ENCODE measurements at places on chromosomes 13 and 19.

DNA sequence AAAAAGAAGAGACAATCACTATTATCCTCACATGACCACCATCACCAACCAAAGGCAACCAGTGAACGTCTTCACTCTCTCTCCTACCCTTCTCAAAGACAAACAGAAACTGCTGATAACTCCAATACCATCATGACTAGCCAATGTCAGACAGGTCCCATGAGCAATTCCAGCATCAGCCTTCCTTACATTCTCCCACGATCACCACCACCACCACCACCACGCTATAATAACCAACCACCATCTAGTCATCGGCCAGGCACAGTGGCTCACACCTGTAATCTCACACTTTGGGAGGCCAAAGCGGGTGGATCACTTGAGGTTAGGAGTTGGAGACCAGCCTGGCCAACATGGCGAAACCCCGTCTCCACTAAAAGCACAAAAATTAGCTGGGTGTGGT is 3.9 kb downstream of the MYO1F start:
- no peak for DNase-seq

DNA sequence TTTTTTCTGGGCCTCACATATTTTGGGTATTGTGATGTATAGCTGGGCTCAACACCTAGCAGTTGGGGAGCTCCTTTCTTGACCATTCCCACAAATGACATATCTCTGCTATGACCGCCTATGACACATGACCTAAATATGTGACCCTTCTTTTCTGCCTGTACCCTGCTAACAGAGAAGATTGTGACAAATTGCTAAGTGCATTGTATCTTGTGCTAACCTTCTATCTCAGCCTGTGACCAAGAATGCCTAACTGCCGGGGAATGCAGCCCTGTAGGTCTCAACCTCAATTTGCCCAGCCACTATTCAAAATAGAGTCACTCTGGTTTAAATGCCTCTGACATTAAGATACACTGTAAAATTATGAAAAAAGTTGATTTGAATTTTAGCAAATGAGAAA is 6.8 kb upstream of the ZNF429 start:
- DNase-seq = no peak

GRCh38 chr13:113664751-113665596 is 2.0 kb upstream of the GRK1 start:
- no peak for DNase-seq

DNA sequence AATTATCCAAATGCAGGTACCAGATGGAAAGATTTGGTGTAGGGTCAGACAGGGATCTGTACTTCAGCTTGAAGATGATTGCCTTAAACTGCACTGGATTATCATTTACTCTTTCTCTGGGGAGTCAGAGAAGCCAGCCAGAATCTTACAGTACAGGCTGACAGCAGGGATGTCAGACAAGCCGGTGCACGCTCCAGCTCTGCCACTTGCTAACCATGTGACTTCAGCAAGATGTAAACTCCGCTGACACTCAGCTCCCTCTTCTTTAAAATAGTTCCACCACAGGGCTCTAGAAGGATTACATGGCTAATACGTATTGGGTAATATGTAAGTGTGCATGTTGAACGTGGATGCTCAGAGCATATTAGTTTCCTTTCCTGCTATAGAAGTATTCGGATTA is 251.4 kb upstream of the MAB21L1 start:
- no peak for DNase-seq

DNA sequence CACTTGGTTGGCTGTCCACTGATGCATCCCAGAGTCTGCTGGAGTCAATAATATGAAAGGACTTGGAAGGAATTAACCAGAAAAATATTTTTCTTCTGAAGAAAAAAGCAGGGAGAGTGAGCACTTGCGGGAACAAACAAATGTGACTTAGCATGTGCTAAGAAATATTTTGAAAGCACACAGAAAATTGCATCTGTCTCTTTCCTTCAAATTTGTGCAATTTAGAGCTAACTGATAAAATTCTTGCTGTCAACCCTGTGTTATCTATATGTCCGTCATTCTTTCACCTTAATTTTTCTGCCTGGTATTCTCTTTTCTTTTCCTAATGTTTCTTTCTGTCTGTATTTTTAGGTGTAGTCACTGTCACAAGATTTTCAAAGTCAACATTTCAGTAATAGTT is 852.6 kb downstream of the PCDH9 start:
- no peak for DNase-seq

GRCh38 chr19:3324405-3324856 is 42.0 kb upstream of the NFIC start:
- DNase-seq = peak; percentile 16

GRCh38 chr13:49371943-49372613 is 71.8 kb downstream of the CAB39L start:
- no peak for DNase-seq

- peak; percentile 59 for DNase-seq
Observed at GRCh38 chr19:47230054-47230920, 712 bp downstream of the BBC3 start.

DNA sequence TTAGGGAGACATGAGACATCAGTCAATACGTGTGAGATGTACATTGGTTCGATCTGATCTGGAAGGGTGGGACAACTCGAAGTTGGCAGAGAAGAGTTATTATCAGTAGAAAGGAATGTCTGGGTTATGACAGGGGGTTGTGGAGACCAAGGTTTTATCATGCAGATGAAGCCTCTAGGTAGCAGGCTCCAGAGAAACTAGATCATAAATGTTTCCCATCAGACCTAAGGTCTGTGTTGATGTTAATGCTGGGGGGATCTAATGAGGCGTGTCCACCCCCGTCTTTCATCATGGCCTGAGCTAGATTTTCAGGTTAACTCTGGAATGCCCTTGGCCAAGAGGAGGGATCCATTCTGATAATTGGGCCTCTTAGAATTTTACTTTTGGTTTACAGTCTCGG is 187.0 kb upstream of the KL start:
- DNase-seq = no peak

DNA sequence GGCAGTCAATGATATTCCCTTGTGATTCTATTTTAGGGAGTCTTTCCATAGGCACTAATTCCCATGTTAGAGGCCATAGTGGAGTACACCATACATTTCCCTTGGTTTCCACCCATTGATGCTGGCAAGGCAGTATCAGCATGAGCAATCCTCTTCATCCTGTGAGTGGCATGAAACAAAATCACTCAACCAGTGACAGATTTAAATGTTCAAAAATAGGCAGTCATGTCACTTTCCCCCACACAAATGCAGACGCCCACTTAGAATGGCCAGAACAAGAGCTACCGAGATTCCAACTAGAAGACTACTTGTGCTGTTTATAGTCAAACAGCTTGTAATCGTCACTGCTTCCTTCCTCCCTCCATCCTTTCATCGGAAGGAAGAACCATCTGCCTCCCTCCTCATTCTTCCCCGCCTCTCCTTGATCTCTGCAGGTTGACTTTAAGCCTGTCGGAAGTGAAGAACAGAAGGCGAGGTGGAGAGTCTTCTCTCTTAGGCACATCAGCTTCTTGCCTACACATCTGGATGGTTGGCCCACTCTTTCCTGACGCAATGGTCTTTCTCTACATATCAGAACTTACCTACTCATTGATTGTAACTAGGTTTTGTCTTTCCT is 22.6 kb downstream of the RASL11A start:
- no peak for DNase-seq

DNA sequence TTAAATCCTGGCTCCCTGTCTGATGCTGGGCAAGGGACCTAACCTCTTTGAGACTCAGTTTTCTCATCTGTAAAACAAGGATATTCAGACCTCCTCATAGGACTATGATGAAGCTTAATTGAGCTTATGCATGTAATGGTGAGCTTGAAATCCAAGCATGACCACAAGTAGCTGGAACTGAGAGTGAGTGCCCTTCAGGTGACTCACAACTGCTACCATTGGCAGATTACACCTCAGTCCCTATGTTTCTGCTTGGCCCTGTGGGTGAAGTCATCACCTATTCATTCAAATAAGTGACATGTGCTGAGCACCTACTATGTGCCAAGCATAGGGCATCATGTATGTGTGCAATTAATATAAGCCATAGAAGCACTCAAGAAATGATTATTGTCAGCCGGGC is 25.7 kb downstream of the NOVA2 start:
- DNase-seq = no peak

DNA sequence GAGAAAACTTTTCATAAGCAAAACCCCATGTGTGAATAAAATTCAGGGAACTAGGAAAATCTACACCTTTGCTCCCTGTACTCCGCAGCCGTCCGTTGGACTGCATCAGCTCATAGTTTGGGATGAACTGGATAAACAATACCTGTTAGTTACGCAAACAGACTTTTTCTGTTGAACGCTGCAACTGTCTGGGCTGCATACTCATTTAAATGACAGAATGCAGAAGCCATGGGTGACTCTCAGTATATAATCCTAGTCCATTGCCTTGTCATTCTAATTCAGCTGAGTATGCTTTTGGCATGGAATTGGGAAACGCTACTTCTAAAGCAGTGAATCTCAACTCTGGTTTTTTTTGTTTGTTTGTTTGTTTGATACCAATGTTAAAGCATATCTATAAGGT is 151.6 kb downstream of the SLITRK1 start:
- DNase-seq = no peak

GRCh38 chr19:5679289-5680083 is 830 bp downstream of the MICOS13 start:
- no peak for DNase-seq

DNA sequence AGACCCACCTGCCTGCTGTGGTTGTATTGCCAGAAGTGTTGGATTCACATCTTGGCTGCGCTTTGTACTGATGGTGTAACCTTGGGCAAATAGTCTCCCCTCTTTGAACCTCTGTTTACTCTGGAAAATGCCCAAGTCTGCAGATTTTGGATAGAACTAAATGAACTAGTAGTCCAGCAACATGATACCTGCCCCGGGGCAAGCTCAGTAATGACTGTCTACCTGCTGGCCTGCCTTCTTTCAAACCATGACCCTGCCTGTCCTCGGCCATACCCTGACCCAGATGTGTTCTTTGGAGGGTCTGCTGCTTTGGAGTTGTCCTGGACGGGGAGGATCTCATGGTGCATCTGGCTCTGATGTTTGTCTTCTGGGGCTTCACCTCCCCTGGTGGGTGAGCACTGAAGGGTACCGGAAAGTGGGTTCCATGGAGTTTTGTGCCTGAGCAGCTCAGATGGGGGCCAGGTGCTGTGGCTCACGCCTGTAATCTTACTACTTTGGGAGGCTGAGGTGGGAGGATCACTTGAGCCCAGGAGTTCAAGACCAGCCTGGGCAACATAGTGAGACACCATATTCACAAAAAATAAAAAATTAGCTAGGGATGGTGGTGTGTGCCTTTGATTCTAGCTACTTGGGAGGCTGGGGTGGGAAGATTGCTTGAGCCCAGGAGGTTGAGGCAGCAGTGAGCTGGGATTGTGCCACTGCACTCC is 59.5 kb downstream of the TNFRSF19 start:
- no peak for DNase-seq

- no peak for DNase-seq
Observed at GRCh38 chr13:18212873-18213272, 968.8 kb downstream of the TUBA3C start.

DNA sequence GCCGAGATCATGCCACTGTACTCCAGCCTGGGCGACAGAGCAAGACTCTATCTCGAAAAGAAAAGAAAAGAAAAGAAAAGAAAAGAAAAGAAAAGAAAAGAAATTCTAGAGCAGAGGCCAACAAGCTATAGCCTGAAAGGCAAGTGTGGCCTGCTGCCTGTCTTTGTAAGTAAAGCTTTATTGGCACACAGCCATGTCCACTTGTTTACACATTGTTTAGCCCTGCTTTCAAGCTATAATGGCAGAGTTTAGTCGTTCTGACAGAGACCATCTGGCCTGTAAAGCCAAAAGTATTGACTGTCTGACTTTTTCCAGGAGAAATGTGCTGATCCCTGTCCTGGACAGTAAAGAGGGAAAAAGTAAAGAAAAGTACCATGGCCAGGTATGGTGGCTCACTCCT is 18.3 kb downstream of the NWD1 start:
- DNase-seq = no peak

DNA sequence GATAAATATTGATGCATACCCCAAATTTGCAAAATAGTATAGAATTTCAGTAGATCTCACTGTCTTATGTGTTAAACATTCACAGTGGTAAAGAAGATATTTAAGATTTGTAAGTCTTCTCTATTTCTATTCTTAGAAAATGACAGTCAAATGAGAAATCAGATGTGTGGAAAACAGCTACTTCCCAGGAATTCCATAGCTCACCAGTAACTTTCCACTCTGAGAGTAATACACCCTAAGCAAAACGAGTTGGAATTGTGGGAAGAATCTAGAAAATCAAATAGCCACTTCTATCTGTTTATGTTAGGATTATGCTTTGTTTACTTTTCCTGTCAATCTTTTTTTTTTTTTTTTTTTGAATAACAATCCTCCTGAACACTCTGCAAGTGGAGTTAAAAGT is 69.1 kb downstream of the FLT1 start:
- DNase-seq = no peak

DNA sequence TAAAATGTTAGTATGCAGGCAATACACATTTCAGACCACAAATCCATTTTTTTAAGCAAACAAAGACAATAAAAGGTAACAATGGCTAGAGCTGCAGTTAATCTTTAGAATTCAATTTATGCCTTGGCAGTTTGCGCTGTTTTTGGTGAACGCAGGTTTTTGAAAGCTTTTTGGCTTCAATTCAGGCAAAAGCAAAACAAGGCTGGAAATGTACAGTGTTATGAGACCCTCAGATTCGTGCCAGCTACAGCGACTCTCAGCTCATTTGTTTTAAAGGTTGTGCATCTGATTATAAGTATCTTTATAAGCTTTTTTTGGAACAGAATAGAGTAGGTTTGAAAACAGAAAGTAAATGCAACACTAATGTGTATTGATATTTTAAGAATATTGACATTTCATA is 63.6 kb upstream of the SOX1 start:
- no peak for DNase-seq

- DNase-seq = no peak
Observed at GRCh38 chr13:92805766-92806165, 420.8 kb upstream of the GPC6 start.

- DNase-seq = no peak
Observed at GRCh38 chr13:61830475-61830874, 414.8 kb upstream of the PCDH20 start.

DNA sequence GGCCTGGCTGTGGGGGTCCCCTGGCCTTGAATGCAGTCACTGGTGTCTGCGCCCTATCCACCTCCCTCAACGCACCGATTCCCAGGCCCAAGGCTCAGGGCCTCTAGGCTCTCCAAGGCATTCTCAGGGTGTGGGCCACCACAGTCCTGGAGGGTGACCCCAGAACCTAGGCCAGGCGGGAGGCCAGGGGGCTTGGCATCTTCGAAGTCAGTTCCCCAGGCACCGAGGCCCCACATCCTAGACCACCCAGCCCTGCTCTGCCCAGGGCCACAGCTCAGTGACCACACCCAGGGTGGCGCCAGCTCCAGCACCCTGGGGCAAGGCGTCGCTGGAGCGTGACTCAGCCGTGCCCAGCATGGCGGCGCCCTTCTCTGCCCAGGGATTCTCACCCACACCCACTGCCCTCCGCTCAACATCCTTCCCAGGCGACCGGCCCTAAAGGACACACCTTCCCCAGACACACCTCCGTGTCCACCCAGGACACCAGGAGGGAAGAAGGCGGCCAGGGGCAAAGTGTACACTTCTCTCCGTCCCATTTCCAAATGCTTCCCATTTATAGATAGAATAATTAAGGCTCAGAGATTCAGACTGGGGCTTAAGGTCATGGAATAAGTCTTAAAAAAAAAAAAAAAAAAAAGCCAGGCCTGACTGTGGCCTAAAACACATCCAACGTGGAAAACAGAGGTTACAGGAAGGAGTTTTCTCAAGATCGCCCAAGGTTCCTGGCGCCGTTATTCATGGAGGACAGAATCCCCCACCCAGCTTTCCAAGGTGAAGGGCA is 36.4 kb upstream of the NANOS3 start:
- DNase-seq = no peak
